T-helper 22 cell (primary cell): ENCODE measurements at places on chromosomes 6 and 20.

DNA sequence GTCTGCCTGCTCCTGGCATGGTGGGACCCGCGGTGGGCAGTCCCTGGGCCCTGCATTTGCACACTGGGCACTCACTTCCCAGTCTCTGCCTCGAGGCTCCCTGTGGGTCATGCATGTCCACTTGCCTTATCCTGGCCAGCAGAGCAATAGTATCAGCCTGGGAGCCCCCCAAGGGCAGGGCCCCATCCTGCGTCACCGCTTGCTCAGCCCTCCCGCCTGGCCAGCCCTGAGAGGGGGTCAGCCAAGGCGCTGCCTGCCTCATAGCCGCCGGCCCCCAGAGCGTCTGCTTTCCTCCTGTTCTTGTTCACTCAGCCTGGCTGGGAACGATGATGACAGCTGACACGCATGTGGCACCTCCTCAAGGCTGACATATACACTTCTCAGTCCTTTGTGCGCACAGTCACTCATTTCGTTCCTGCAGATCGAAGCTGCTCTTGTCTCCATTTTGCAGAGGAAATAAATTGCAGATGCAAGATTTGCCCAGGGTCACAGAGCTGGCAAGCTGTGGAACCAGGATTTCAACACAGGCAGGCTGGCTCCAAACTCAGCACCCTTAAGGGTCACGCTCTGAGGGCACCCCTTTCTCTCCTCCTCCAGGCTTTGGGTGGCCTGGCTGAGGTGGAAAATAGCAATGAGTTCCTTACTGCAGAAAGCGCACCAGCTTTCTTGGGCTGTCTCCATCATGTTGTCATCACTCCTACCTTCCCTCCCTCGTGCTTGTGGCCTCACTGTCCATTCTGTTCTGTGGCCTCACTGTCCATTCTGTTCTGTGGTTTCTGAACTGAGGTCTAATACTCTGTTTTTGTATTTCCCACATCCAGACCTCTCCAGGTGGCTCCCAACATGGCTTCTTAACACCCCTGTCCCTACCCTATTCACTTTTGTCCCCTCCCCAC is 17.2 kb downstream of the KCNK17 start:
- no peak for DNase-seq

GRCh38 chr6:149332602-149333265 is 15.2 kb downstream of the TAB2 start:
- DNase-seq: no peak

GRCh38 chr6:52514514-52514913 is 62.3 kb downstream of the TRAM2 start:
- DNase-seq: no peak

DNA sequence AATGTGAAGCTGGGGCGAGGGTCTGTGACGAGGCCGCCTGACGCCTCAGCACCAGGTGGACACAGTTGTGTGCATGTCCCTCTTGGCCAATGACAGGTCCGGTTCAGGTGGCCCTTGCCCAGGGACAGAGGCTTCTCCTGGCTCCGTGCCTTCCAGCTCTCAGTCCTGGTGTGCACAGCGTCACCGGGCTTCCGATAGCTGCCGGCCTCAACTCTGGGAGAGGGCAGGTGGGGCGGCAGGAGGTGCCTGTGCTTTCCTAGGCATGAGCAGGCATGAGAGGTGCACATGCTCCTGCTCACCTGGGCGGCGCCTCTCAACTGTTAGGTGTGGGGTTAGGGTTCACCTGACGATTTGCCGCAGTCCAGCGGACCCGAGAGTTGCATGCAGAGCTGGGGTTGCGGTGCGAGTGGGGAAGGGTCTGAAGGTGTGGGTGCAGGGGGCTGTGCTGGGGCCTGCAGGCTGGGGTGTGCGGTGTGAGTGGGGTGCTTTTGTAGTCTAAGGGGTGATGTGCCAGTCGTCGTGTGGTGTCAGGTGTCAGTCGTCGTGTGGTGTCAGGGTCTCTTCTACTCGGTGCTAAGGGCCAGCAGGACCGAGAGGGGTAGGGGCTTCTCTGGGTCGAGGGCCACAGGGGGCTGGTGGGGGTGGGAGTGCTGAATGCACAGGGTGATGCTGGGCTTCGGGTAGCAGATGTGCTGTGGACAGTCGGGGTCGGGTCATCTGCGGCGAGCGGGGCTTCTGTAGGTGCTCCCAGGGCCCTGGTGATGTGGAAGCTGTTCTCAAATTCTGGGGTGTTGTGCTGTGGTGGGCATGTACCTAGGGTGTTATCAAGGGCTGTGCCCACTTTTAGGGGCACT is 3.8 kb upstream of the SOX18 start:
- DNase-seq: no peak

- DNase-seq: no peak
These were observed 41.5 kb upstream of the KCNQ5 start for GRCh38 chr6:72580281-72580940.

DNA sequence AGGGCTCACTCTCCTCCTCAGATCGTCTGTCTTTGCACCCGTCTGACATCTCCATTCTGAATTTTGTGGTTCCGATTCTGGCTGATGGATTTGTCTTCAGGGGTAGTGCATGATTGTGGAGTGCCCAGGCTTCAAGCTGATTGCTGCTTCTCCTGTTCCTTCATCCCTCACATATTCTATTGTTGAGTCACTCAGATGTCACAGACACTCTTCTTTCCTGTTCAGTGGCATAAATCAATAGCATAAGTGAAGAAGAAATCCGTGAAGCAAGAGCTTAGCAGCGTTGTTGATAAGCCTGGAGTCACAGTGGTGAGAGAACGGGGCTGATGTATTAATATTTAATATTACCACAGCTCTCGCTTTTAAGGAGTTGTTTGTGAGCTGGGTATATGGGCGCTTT is 152.5 kb downstream of the MTHFD1L start:
- DNase-seq: no peak
